ENCODE measurements at places on chromosomes 1 and 21.

DNA sequence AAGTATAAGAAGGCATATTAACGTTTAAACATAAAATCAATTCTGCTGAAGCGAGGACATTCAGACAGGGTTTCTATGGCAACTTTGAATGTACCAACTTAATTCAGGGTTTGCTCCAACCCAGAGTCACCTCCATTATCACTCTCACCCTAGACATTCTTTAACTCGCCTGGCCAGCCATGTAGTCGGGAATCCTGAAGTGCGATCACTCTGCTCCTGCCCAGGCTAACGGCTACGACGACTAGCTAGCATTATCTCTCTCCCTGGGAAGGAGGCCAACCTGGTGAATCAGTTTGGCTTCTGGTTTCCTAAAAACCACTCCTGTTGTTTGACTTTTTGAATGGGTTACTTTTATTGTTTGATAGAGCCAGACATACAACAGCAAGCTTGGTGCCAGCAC, 38.9 kb upstream of the ZBTB18 start:
- peak; percentile 11 for DNase-seq

DNA sequence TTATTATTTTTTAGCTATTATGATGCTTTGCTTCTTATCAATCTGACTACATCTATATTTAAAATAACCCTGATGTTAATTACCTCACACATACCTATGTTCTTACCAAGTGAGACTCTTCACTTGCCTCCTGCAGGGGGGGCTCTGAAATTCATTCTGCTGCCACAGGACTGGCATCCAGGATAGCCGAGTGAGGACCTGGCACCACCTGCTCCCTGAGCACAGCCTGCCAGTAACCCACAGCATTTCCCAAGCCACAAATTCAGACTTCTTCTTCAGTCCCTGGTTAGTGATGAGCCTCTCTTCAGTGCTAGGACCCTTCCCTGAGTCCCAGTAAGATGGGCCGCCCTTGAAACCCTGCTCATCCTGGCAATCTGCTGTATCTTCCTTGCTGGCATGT, 296.5 kb upstream of the PLXNA2 start:
- no peak for DNase-seq

DNA sequence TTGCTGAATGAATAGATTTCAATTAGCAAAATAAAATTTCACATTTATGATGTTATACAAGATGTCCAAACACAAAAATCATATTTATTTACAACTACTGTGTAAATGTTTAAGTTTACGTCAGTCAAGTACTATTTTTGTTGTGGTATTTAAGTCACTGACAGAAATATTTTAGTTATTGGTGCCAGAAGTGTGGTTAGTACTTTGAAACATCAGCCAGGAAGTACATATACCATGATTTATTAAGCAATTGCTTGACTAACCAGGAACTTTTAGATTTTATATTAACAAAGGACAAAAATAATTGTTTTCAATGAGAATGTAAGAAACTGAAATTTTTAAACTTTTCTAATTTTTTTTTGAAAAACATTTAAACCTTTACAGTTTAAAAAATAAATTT, 2.4 kb upstream of the FCRL4 start:
- DNase-seq = no peak

GRCh38 chr1:32878637-32879041, 7.7 kb upstream of the HPCA start:
- DNase-seq = no peak

DNA sequence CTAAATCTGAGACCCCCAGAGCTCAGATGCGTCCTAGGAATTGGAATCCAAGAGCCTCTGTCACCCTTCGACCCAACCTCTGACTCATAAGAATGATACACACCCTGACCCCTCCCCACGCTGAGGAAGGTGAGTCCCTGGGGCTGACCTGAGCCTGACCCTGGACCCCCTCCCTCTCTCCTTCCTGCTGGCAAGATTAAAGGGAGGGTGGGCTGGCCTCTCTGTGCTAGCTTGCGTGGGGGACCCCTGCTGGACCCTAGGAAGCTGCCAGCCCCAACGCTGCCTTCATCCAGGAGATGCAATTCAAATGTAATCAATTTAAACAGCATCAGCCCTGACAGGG, 627 bp downstream of the PLEKHA6 start:
- DNase-seq = no peak

Data from NCI-H2029 (cell line).